ENCODE measurements at places on chromosomes 7 and 10. TPM values are rescaled to one million over a fixed set of nuclear protein-coding genes. Genes with fewer than 3 reads are reported as not detected.

GRCh38 chr10:101762736-101763135 lies 13.2 kb downstream of the FGF8 start:
- DNase-seq: no peak

DNA sequence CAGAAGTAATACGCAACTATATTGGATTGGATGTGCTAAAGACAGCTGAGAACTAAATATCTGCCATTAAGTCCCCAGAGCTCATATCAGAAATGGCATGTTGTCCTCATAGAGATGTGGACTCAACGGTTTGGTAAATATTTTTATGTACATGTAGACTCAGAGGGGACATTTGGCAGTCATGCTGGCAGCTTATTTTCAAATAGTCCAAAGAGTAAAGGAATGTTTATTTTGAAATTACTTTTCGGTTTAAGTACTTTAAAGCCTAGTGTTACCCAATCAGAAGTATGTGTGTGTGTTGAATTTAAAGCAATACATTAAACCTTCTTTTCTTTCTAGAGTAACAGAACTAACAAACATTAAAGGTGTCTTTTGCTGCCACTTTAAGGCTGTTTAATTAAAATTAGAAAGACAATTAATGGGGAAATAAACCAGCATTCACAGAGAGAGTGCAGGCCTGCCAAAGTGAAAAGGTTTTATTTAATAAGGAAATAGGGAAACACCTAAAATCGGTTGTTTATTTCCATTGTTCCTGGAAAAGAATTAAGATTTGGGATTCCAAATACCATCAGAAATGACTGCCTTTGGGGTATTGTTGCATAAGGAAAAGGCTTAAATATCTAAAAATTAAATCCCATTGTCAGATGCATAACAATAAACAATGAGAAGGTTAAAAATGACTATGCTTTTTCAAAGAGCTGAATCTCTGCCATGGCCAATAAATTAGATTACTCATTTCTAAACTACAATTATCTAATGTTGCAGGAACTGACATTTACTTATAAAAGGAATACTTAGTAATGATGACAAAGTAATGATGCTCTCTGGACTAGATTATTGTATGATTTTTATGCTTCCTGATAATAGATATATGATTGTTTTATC lies 113.4 kb upstream of the AHR start:
- DNase-seq: no peak

DNA sequence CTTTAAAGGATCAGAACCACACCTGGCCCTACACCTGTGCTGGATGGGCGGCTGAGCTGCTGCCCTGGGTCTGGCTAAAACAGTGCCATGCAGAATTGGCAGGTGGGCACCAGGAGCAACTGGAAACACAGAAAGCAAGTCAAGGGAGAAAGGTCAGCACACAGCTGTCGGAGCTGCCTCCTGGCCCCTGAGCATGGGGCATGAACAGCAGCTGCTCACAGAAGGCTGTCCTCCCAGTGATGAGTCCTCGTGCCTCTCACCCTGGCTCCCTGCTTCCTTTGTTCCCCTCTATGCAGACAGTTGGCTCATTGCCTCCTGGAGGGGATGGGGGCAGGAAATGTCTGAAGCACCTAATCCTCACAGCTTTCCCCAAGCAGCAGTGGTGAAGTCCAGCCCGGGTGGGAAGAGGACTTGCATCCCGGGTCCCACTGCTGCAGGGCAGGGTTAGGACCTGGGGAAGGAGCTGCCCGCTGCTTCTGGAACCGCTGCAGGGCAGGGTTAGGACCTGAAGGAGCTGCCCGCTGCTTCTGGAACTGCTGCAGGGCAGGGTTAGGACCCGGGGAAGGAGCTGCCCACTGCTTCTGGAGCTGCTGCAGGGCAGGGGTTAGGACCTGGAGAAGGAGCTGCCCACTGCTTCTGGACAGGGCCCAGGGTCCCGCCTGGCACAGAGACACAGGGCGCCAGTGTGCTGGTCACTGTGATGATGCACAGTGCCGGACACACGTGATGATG lies 37.3 kb downstream of the VIPR2 start:
- no peak for DNase-seq

GRCh38 chr10:44020322-44021111 lies 364.4 kb downstream of the CXCL12 start:
- DNase-seq: no peak

DNA sequence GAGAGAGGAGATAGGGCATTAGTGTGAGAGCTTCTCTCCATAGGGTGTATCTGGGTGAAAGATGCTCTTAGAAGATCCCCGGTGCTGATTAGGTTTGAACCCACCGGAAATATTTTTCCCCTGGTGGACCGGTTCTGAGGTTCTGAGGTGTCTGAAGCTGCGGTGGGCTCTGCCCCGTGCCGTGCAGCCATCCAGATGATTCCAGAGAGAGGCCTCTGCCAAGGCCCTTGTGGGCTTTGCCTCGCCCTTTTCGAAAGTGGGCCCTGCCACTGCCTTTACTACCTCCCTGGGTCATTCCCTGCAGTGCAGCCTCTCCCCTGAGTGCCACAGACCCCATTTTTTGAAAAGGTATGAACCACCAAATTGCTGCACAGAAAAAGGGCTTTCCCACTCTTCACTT lies 2.8 kb downstream of the GIMAP8 start:
- no peak for DNase-seq

GRCh38 chr7:71408271-71408670 lies 276.3 kb downstream of the GALNT17 start:
- no peak for DNase-seq

Gene LIPM
- not detected for total RNA-seq

All from MG63 (cell line).